Cardiac muscle cell (in vitro differentiated cells and primary cell): ENCODE measurements at places on chromosomes 2 and 18. TPM values are rescaled to one million over a fixed set of nuclear protein-coding genes. Genes with fewer than 3 reads are reported as not detected.

GRCh38 chr18:13756261-13756660 lies 29.8 kb downstream of the RNMT start:
- H3K4me1 ChIP-seq, result no peaks in the 10 kb centered on the region
- H3K36me3 ChIP-seq, result peaks cover 64% of the 10 kb centered on the region
- no peaks in the 10 kb centered on the region for H3K27me3 ChIP-seq
- no peak overlapping the region for H3K4me3 ChIP-seq
- no peak overlapping the region for H3K27ac ChIP-seq

DNA sequence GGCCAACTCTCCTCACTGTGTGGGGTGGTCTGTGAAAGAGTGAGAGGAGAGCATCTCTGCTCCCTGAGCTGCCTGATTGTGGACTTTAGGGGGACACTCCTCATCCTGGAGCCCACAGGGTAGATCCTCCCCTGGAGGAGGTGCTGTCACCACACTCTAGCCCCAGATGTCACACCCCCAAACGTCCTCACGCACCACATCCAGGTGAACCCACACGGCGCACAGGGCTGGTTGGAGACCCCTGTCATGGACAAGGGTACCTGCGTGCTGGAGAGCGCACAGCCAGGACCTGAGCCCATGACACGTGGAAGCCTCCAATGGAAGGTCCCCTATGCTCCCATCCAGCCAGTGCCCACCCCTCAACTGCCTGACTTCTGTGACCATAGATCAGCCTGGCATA lies 10.5 kb downstream of the AGXT start:
- H3K36me3 ChIP-seq, result no peaks in the 10 kb centered on the region
- no peaks in the 10 kb centered on the region for H3K4me1 ChIP-seq
- H3K27me3 ChIP-seq, result no peaks in the 10 kb centered on the region
- DNase-seq, result no peak
- H3K27ac ChIP-seq, result no peak overlapping the region
- H3K4me3 ChIP-seq, result no peak overlapping the region

- H3K4me1 ChIP-seq, result peaks cover 11% of the 10 kb centered on the region
- no peak overlapping the region for H3K27ac ChIP-seq
- peaks cover 20% of the 10 kb centered on the region for H3K36me3 ChIP-seq
- DNase-seq, result no peak
These were observed 3.2 kb downstream of the DNAJB2 start for GRCh38 chr2:219282375-219282774.

GRCh38 chr2:99461828-99462483 lies 27.9 kb downstream of the REV1 start:
- DNase-seq, result no peak
- no peaks in the 10 kb centered on the region for H3K27me3 ChIP-seq
- H3K27ac ChIP-seq, result no peak overlapping the region
- peaks cover under 1% of the 10 kb centered on the region for H3K4me1 ChIP-seq
- peaks cover 18% of the 10 kb centered on the region for H3K36me3 ChIP-seq
- no peak overlapping the region for H3K4me3 ChIP-seq

DNA sequence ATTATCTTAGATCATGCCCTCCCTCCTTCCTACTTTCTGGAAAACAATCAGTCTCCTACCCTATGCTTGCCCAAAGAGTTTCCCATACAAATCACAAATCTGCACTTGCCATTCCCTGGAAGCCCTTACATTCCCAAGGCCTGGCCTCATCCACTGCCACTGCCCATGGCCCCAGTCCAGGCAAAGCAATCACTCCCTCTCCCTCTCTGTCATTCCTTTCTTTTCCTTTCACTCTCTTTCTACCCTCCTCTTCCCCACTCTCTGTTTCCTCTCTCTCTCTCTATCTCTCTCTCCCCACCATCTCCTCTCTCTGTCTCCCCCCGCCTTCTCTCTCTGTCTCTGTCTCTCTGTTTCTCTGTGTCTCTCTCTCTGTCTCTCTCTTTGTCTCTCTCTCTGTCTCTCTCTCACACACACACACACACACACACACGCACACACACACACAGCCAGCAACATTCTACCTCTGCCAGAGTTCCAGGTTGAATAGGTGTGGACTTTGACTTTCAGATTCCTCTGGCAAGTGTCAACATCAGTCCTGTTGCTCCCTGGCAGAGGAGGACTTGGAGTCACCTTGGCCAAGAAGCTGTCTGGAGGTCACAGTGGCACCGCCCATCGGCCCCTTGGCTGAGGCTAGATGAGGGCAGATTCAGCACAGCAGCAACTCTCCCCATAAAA lies 43.7 kb upstream of the NAT8 start:
- no peaks in the 10 kb centered on the region for H3K36me3 ChIP-seq
- H3K27me3 ChIP-seq, result peaks cover 4% of the 10 kb centered on the region
- H3K27ac ChIP-seq, result no peak overlapping the region
- DNase-seq, result no peak
- H3K4me1 ChIP-seq, result no peaks in the 10 kb centered on the region
- no peak overlapping the region for H3K4me3 ChIP-seq

GRCh38 chr2:205909184-205909572 lies 176.8 kb downstream of the INO80D start:
- no peaks in the 10 kb centered on the region for H3K27me3 ChIP-seq
- no peaks in the 10 kb centered on the region for H3K4me1 ChIP-seq
- no peak overlapping the region for H3K27ac ChIP-seq
- H3K36me3 ChIP-seq, result no peaks in the 10 kb centered on the region
- H3K4me3 ChIP-seq, result no peak overlapping the region

DNA sequence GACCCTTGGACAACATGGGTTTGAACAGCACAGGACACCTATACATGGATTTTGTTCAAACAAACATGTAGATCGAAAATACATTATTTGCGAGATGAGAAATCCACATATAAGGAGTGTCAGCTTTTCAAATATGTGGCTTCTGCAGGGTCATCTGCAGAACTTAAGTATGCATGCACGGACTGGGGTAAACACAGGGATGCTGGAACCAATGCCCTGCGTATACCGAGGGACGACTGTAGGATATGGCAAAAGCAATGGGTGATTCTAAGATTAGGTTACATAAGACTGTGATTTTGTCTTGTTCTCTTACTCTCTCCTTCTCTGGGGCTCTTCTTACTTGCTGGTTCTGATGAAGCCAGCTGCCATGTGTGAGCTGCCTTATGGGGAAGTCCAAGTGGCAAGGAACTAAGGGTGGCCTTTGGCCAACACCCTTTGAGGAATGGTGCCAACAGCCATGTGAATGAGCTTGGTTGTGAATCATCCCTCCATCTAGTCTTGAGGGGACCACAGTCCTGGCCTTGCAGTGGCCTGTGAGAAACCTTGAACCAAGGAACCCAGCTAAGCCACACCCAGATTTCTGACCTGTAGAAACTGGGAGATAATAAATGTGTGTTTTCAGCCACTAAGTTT lies 66.5 kb downstream of the EVA1A start:
- H3K4me1 ChIP-seq, result no peaks in the 10 kb centered on the region
- H3K27me3 ChIP-seq, result no peaks in the 10 kb centered on the region
- H3K27ac ChIP-seq, result no peak overlapping the region
- no peak overlapping the region for H3K4me3 ChIP-seq

GRCh38 chr2:120853306-120854013 lies 117.8 kb downstream of the GLI2 start:
- DNase-seq, result no peak
- H3K36me3 ChIP-seq, result no peaks in the 10 kb centered on the region
- H3K4me3 ChIP-seq, result no peak overlapping the region
- peaks cover 18% of the 10 kb centered on the region for H3K4me1 ChIP-seq
- no peaks in the 10 kb centered on the region for H3K27me3 ChIP-seq

TMEM247 gene
- total RNA-seq, result not detected in 2 replicates

THUMPD2 gene
- 7.0 and 8.4 TPM in 2 replicates for total RNA-seq
